ENCODE measurements at places on chromosomes 2 and 18.

- no peak for DNase-seq
These were observed 1.6 kb upstream of the ZNF385B start for GRCh38 chr2:179862898-179863458.

GRCh38 chr2:139366681-139367080, 586.5 kb upstream of the NXPH2 start:
- DNase-seq, result no peak

GRCh38 chr2:54981385-54981784, 68.9 kb downstream of the RTN4 start:
- DNase-seq, result no peak

- no peak for DNase-seq
These were observed 352.6 kb downstream of the RBM43 start for GRCh38 chr2:150909090-150909489.

DNA sequence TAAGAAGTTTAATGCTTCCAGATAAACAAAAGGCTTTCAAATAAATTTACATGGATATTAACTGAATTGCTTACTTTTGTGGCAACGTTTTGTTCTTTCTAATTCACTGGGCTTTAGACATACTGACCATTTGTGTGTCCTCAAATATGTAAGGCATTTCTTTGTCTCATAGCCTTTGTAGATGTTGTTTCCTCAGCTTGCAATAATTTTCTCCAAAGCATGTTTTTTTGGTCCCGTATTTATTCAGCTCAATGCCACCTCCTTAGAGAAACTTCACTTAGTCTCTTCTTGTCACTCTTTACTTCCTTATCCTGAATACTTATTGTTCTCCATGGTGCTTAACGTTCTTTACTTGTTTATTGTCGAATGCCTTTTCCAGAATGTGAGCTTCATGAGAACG, 98.5 kb downstream of the NUP35 start:
- no peak for DNase-seq

- DNase-seq, result no peak
These were observed 293.6 kb upstream of the TNP1 start for GRCh38 chr2:217153510-217153909.

DNA sequence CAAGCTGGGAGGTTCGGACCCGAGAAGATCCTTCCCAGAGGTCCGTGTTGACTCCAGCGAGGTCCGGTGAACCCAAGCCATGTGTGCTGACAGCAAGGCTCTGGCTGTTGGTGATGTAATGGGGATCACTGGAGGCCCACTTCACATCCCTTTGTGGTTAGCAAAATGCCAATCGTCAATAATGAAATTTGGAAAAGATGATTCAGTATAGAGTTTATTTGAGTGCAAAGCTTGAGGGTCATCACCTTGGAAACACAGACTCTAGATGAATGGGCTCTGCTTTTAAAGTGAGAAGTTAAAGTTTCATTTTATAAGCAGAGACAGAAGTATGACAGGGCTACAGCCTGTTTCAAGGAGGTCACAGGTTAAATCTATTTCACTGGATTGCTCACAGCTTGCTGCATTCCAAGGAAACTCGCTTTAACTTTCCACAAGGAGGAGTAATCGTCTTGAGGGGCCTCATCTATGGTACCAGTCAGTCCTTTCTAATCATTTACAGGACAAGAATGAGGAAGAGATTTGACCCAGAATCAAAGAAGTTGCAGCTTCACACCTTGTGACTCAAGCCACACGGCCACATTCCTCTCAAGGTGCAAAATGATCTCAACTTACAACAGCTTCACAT, 140.5 kb downstream of the TPO start:
- no peak for DNase-seq

GRCh38 chr2:96699621-96700020, 40.2 kb downstream of the LMAN2L start:
- no peak for DNase-seq

DNA sequence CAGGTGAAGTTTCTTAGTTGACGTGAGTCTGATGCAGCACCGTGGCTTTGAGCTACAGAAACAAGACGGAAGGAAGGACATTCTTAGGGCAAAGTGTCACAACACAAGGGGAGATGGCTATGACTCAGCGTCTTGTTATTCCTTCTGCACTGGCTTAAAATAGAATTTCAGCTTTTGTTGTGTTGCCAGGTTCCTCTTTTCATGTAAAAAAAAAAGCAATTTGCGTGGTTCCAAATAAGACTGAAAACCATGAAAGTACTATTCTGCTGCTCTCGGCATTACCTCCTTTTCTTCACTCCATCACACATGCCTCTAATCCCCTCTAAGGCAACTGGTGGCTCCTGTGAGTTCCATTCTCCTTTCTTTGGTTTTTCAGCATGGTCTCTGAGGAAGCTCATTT, 150.1 kb downstream of the ANTXR1 start:
- no peak for DNase-seq

DNA sequence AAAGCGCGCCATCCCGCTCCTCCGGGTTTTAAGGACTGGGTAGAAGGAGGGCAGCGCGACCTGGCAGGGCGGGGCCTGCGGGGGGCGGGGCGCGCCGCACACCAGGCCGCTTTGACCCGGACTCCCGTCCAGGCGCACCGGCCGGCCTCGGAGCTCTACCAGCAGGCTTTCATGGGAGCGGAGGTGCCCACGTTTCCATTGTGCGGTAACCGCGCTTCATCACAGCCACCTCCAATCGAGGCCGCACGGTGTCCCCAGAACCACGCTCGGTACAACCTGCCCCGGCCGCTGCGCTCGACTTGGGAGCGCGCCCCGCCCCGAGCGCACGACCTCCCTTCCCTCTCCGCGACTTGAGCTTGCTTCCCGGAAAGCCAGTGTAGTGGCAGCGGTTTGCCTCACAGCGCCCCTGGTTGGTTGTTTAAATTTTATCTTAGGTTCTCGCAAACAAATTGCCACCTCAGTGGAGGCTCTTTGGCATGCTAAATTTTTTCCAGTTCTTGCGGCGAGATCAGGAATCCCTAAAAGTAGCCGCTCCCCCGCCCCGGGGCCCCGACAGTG, 280 bp upstream of the CYP1B1 start:
- DNase-seq, result no peak

GRCh38 chr2:118112771-118113334, 24.6 kb downstream of the INSIG2 start:
- no peak for DNase-seq

GRCh38 chr2:157471078-157471477, 27.2 kb upstream of the CYTIP start:
- DNase-seq, result no peak

DNA sequence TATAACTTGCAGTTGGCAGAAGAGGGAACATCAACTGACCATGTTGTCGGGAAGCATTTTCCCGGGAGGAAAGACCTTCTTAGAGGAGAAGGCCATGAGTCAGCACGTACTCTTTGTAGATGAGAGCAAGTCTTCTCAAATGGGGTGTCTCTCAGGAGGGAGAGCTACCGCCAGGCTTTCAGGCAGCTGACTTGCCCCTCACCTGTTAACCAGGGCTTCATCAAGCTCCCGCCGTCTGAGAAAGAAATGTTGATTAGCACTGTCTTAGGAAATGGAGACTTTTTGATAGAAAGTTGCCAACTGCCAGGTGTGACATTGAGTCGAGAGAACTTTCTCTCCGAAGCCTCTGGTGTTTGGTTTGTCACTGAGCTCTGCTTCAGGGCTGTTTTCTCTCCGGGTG, 196.1 kb downstream of the ZNF407 start:
- no peak for DNase-seq

DNA sequence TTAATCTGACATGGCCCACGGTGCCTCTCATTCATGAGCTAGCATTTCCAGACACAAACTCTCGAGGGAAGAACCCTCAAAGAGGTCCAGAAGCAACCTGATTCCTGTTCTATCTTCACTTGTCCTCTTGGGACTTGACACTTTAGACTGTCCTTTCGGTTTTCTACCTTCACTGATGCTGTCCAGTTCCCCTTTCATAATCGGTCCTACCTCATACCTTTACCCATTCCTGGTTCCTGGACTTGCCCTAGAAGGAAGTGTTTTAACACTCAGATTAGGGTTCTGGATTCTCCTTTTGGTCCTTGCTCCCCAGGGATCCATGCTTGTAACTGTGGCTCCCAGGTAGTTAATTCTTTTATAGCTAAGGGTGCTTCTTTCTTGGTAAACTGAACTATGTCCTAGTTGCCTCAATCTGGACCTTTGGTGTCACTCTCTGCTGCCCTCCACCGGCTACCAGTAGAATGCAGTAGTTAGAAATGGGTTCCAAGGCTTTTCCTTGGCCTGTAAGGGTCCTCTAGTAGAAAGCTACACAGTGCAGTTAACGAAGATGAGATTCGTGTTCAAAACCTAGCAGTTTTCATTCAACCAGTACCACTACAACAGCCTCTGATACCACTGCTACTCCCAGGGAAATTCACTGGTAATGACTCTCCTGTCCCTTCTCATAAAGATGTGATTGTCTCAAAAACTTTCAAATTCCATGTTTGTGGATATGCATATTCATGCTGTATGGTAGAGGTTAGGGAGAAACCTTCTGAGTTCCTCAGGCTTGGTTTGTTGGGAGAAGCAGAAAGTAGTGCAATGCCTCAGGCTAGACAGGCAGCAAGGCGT, 178.1 kb upstream of the CYP26B1 start:
- no peak for DNase-seq

- no peak for DNase-seq
These were observed 19.2 kb upstream of the CAB39 start for GRCh38 chr2:230693411-230693810.

GRCh38 chr18:51195451-51196117, 1.9 kb downstream of the MEX3C start:
- no peak for DNase-seq

GRCh38 chr2:198326431-198326830, 522.0 kb downstream of the PLCL1 start:
- no peak for DNase-seq

GRCh38 chr2:175837046-175837445, 165.0 kb downstream of the LNPK start:
- DNase-seq, result no peak

- DNase-seq, result no peak
These were observed 197.3 kb downstream of the SH3RF3 start for GRCh38 chr2:109326306-109326705.

DNA sequence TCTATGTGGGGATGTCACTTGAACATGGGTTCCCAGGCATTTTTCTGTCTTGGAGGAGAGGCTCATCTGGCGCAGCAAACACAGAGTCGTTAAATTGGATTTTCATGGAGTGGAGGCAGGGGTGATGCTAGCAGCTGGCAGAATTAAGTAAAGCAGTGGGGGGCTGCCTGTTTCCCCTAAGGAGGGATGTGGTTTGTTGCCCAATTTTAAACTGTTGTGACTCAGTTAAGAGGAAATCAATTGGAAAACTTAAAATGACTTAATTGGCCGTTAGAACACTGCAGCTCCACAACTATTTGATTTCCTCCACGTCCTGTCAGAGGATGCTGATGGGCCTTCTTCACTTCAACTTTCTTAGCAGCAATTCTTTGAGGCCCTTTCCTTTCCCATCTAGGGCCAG, 354.1 kb upstream of the ATP5MC3 start:
- no peak for DNase-seq

- DNase-seq, result no peak
These were observed 48.7 kb downstream of the LYPD1 start for GRCh38 chr2:132621131-132621875.
